Fibroblast of skin of left biceps (primary cell): ENCODE measurements at places on chromosomes 6 and 20.

DNA sequence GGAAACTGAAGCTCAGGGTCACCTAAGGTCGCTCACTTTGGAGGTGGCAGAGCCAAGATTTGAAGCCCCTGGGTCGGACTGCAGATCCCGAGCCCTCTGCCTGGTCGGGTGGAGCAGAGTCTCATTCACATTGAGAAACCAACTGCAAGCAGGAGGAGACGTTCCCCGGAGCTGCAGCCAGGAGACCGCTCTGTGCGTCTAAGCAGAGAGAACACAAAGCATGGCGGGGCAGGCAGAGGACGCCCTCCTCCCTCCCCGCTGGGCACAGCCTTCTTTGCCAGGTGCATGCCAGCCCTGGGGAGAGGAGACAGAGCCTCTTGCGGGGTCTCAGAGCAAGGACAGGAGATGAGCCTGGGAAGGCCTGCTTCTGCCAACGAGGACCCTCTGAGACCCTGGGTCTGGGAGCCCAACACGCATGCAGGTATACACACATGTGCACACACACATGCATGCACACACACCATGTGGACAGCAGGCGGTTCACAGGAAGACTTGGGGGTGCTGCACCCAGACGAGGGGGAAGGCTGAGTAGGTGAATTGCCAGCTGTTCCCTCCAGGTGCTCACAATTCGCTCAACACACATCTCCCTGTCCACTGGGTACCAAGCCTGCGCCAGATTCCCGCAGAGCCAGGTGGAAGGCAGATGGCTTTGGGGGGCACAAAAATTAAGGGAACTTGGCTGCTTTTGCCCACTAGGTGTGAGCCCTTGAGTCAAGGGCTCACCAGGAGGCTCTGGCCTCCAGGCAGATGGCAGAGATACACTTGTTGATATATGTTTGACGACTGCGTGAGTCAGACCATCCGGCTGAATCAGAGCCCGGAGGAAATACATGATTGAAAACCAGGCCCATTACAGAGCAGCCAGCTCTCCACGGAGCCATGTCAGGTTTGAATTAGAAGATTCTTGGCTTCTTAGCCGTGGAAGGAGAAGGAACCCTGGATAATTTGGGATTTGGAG is 5.5 kb upstream of the NTSR1 start:
- peak; percentile 47 for DNase-seq

- no peak for DNase-seq
Measured at GRCh38 chr20:38057351-38057972, 23.9 kb downstream of the RPRD1B start.

DNA sequence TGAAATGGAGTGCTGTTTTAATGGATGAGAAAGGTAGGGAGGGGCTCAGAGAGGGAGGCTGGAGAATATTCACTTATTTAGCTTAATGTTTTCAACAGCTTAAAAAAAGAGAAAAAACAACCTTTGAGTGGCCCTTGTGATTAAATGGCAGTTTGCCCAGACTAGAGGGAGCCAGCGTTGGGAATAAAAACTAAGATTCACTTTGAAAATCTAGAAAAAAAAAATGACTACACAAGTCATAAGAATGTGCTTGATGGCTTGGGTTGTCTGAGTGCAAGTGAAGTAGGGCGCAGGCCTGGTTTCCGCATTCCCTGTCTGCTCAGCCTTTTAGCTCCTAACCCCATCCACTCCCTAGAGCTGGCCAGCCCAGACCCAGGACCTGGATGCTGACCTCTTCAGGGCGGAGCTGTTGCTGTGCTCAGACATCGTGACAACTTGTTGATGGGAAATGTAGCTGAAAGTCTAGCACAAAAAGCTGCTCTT is 28.9 kb downstream of the UTRN start:
- DNase-seq = peak; percentile 33

DNA sequence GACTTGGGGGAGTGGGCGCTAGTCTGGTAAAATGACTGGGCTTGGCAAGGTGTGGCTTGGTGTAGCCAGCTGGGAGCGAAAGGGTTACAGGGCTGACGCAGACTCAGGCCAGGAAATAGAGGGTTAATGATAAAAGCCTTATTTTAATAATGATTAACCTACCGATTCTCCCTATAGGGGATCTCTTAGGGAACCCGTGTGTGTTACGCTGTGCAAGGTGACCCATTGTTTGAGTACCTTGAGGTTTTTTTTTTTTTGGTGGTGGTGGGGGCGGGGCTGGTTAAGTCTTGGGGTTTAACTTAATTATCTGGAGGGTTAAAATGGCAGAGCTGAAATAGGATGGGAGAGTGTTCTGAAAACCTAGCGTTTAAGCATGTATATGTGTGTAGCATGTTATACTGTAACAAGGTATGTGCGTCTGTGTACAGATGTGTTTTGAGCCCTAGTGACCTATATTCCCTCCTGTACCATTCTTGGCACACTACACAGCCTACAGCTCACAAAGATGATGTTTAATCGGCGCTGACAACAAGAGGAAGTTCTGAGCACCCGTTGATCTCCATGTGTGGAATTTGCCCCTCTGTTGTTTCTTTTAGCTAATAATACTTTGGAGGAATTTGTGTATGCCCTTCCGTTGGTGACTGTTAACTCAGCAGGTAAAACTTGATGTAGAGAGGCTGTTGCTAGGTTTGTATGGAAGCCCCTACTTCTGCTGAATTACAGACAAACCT is 1.3 kb downstream of the CARMIL1 start:
- no peak for DNase-seq

DNA sequence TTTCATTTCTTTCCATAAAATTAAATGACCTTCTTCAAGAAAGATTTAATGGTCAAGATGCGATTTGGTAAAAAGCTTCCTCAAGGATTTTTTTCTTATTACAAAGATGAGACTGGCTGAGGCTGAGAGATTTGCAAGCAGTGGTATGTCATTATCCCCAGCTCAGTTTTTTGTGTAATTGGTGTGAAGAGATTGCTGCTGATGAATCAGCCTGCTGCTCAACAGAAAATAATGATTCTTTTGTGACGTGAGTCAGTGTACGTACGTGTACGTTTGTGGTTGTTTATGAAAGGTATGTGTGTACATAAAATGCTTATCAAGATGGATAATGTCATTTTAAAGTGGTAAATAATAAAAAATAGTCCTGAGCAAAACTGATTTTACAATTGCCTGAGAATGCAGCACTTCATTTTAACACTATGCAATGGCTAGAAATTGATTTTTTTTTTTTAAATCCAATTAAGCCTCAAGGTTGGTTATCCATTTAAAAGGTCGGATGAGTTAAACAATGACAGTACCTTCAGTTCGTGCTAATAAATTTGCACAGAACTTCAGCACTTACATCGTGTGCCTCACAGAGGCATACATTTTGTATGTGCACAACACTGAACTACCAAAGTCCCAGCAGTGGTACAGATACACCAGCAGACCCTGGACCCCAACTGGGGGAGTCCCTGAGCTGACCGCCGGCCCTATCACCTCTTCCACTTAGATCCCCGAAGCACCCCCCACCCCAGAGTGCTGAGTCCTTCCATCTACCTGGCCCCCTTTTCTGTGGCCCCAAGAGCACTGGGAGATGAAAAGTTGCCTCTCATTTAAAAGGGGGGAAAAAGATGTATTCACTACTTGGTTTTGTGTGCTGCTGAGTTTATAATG is 9.7 kb upstream of the NPEPL1 start:
- no peak for DNase-seq

DNA sequence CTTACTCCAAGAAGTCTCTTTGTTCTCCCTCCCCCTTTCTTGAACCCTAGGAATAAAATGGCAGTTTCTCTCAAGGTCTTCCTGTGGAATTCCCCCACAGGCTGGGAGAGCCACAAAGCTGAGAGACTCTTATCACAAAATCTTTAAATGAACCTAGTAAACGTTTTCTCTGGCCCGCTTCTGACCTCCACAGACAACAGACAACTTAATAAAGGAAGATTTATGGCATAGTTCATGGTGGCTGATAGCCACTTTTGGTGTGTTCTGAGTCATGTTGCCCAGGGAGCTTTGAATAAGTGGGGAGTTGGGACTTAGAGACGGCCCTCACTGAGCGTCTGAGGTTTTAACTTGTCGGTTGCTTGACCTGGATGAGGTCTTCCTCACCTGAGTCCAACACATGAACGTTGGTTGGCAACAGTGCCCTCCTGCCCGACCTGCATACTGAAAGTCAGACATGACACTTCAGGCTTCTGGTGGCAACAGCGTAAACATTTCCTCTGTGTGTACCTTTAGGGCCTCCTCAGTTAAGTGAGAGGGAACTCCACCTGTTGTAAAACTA is 124.1 kb downstream of the FOXO3 start:
- DNase-seq = peak; percentile 18

DNA sequence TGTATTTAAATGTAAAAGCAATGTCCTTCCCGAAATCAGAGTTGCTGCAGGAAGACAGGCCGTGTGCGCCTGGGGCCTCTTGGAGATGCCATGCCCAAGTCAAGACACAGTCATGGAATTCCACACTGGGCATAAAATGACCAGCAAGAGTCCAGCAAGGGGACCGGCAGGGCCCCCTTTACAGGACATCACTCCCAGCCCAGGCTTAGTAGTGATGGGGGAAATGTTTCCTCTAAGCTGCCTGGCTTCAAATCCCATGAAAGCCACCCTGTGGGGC is 1.9 kb upstream of the PPP1R3G start:
- no peak for DNase-seq

DNA sequence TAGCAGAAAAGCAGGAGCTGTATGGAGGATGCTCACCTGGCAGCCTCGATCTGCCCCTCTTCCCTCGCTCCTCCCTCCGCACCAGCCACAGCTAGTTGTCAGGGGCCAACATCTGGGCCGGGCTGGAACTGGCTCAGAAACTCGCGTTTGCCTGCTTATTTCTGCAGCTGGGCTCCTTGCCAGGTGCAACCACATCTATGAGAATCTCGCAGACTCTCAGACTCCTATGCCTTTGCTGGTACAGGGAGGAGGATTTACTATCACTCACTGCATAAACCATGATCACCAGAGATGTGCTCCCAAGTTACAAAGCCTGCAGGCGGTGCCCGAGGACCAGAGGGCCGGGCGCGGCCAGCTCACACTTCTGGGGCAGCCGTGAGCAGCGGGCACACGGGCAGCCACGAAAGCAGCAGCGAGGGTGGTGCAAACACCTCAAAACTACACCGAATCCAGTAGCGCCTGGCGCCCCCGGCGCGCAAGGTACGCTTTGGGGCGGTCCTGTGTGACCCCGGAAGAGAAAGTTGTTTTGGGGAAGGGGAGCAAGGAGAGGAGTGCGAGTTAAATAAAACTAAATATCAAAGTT is 577 bp upstream of the LRRC1 start:
- peak; percentile 58 for DNase-seq

DNA sequence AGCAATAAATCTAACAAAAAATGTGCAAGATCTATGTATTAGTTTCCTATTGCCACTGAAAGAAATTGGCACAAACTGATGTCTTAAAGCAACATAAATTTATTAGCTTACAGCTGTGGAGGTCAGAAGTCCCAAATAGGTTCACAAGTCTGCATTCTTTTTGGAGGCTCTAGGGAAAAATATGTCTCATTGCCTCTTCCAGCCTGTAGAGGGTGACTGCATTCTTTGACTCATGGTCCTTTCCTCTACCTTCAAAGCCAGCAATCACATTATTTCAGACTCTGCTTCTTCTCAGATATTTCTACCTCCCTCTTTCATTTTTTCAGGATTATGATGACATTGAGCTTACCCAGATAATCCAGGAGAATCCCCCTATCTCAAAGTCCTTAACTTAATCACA is 1531.1 kb downstream of the KHDRBS2 start:
- no peak for DNase-seq

GRCh38 chr6:24356310-24356973 is 1.4 kb downstream of the DCDC2 start:
- DNase-seq = no peak

- no peak for DNase-seq
Measured at GRCh38 chr20:49642816-49643215, 70.9 kb downstream of the B4GALT5 start.

- no peak for DNase-seq
Measured at GRCh38 chr20:10119336-10119735, 84.5 kb downstream of the ANKEF1 start.

GRCh38 chr6:50925548-50925947 is 106.9 kb downstream of the TFAP2B start:
- DNase-seq = no peak

GRCh38 chr6:148972481-148972880 is 225.7 kb downstream of the UST start:
- DNase-seq = no peak

- DNase-seq = no peak
Measured at GRCh38 chr6:15107644-15108382, 138.1 kb upstream of the JARID2 start.

- DNase-seq = peak; percentile 61
Measured at GRCh38 chr20:57991211-57991881, 237.1 kb downstream of the ANKRD60 start.

GRCh38 chr6:169650959-169651292 is 50.9 kb downstream of the WDR27 start:
- no peak for DNase-seq

- DNase-seq = no peak
Measured at GRCh38 chr6:143629104-143630080, 48.4 kb upstream of the PHACTR2 start.

DNA sequence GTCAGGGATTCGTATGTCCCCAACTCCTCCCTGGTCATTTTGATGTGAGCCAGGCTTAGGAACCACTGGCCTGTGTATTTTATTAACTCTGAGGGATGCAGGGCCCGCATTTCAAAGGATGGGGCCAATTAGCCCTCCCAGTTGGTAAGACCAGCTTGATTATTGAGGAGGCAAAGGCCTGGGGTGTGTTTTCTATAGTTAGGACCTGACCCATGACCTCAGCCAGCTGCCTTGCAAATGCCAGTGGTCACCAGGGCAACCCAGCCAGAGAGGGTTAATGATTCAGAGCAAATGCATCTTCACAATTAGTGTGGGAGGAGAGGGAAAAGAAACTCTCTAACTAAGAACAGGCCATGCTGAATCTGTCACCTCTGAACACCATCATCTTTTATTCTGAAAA is 835.4 kb downstream of the MAFB start:
- DNase-seq = no peak

DNA sequence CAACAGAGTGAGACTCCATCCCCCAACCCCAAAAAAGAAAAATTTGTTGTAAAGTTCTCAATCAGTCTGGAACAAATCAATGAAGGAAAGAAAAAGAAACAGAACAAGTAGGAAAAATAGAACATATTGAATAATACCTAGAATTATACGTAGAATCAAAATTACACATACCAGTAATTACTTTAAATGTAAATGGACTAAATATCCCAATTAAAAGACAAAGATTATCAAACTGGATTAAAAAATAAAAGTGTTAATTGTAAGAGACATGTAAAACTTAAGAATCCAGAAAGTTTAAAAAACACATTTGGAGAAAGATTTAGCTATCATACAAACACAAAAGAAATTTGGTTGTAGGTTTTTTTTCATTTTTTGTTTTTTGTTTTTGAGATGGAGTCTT is 12.3 kb upstream of the CDYL start:
- no peak for DNase-seq

DNA sequence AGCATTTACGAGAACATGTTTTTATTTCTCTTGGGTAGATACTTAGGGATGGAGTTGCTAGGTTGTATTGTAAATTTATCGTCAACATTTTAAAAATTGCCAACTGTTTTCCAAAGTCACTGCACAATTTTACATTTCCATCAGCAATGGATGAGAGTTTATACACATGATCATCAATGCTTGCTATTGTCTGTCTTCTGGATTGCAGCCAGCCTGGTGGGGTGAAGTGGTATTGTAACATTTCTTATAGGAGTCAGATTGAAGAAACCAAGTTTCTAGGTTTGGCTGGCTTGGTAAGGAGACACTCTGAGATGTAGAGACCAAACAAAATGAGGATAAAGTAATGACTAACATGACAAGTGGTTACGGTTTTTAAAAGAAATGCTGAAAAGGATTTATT is 57.1 kb upstream of the HDDC2 start:
- no peak for DNase-seq

- no peak for DNase-seq
Measured at GRCh38 chr20:6209093-6209492, 86.3 kb upstream of the FERMT1 start.

- no peak for DNase-seq
Measured at GRCh38 chr20:33897313-33897912, 86.3 kb downstream of the CHMP4B start.
